Cortex of kidney (tissue), 1 donor: ENCODE measurements at places on chromosomes 7 and 10.

- DNase-seq: no peak
Measured at GRCh38 chr10:106405141-106405540, 759.4 kb downstream of the SORCS1 start.

DNA sequence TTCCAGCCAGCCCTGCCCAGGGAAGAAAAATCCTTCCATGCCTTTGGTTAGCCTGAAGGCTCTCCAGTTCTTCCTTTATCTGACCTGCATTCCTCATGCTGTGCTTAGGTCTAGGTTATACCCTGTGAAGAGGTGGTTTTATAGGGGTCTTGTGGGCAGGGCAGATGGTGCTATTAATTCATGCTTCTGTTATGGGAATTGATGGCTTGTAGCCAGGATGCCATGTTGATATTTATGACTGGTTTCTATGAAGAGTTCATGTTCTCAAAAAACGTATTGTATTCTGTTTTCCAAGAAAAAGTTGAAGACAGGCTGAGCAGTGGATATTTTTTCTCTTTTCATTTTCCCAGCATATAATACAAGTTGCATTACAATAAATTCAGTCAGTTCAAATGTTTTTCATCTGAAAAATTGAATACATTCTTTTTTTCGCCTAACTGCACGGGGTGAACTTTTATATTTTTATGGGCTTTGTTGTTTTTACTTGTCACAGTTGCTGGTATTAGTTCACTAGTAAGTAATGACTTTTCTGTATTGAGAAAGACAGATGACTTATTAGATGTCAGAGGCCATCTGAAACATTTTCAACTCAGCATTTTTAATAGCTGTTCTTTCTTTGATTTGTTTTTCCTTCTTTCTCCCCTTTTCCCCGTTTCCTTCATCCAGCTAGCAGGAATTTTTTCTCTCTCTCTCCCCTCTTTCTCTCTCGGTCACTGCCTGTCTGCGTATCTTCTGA is 322.8 kb downstream of the LRMDA start:
- no peak for DNase-seq

DNA sequence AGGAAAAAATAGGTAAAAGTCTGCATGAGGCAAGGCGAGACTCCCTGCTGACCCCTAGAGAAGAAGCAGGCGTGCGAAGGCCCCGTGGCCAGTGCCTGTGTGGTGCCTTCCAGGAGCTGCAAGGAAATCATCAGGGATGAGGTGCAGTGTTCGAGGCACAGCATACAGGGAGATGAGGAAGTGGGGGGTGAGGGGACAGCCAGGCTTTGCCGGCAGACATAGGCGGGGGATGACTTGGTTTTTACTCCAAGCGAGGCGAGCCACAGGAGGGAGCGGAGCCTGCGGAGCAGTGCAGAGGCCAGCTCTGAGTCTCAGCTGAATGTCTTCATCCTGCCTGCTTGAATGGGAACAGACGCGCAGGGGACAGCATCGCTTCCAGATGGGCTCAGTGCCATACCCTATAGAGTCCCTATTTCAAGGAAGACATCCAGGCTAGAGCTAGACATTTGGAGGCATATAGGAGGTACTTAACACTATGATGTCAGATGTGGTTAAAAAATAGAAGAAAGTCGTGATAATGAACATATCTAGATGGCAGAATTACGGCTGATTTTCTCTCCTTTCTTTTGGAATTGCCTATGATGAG is 49.5 kb downstream of the TCERG1L start:
- DNase-seq: no peak

DNA sequence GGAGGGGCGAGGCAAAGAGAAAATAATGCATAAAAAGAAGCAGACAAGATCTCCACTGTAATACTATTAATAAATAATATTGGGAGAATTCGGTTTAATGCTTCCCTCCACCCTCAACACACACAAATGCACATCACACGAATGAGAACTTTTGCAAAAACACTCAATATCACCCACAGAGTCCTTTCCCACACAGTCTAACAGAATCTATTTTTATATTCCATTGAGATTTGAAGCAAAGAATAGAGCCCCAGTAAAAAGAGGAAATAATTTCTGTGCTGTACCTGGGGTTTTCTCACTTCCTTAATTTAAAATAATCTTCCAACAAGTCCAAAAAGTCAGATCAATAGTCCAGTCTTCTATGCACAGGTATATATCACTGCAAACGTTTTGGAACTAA is 17.0 kb downstream of the PIK3AP1 start:
- DNase-seq: no peak

DNA sequence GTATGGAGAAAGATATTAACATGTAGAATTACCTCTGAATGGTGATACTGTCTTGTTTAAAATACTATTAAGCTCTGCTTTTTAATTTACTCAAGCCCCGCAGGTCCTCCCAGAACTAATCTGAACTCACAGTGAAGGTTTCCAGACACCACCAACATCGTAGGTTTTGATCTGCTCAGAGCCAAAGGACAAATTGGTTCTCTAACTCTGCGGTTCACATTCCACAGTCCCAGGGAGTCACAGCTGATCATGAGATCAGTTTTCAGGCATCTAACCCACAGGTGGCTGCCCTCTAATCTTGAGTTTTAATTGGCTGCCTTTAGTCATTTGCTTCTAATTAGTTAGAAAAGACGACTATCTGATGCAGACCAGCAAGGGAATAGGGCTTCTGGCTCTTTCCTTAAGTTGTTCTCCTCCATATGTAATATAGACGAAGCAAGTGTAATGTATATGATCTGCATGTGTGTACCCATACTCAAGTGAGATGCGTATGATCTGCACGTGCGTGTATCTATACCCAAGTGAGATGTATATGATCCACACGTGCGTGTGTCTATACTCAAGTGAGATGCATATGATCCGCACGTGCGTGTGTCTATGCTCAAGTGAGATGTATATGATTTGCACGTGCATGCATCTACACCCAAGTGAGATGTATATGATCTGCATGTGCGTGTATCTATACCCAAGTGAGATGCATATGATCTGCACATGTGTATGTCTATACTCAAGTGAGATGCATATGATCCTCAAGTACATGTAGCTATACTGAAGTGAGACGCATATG is 331.5 kb upstream of the NPVF start:
- no peak for DNase-seq

DNA sequence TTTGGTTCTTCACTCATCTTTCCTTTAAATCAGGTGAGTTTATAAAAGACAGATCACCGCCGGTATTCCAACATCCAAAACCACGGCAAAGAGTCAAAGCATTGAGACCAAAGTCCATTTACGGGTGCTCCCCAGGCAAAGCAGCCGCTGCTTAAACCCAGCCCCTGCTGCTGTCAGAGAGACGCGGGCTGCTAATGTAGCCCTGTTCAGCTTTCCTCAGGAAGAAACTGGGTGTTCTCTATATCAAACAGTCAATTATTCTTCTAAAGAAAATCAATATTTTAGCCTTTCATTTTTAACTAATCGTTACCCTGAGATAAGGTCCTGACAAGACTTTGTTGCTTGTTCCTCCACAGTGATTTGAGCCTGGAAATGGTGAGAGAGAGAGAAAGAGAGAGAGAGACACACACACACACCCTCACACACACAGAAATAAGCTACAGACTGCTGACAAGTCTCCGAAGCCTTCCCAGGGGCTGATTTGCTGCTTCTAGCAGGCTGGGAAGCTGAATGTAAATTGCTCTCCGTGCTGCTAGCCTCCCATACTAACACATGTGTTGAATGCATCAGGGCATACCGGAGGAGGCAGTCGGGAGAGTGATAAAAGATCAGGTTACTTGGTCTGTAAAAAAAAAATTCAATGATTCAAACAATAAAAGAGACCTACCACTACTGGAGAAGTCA is 183.0 kb upstream of the ANK3 start:
- no peak for DNase-seq

DNA sequence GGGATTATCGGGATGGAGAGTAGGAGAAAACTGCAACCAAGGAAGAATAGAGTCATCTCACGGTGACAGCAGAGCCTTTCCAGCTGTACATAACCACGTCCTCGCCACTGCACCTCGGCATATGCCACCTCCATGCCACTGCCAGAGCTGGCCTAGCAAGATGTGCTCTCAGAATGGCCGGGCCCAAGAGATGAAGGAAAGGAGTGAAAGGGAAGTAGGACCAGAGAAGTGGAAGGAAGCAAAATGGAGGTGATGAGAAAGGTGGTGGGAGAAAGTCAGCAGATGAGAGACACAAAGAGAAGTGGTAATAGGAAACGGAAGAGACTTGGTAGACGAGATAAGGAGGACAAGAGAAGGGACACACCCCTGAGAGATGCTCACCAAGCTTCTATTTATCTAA is 8.0 kb upstream of the CALU start:
- DNase-seq: no peak

- no peak for DNase-seq
Measured at GRCh38 chr10:110081911-110082310, 74.1 kb downstream of the ADD3 start.

GRCh38 chr10:131805696-131806095 is 95.1 kb upstream of the PPP2R2D start:
- DNase-seq: no peak

GRCh38 chr10:31194986-31195385 is 124.0 kb upstream of the ZEB1 start:
- no peak for DNase-seq

DNA sequence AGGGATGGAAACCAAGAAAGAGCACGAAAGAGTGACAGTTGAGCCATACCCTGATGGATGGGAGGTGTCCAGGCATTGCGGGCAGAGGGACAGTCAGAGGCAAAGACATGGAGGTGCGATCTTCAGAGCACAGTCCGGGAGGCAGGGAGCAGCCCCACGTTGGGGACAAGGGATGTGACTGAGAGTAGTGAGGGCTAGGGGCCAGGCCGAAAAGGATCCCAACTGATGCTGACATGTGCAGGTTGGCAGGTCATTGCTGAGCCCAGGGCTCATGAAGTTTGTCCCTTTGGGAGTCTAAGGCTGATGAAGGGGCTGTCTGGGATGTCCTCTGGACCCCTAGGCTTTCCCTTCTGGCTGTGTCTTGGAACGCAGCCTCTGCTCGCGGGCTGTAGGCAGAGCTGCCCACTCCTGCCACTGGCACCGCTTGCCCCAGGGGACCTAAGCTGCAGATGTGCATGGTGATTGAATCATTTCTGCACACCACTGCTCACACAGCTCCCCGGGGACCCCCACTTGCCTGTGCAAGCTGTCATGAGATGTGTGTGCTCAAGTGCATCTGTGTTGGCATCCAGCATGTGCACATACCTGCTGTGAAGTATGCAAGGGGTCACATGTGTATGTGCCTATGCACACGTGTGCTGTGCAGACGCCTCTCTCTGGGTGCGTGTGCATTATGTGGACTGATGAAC is 125.1 kb downstream of the ZMIZ1 start:
- no peak for DNase-seq

DNA sequence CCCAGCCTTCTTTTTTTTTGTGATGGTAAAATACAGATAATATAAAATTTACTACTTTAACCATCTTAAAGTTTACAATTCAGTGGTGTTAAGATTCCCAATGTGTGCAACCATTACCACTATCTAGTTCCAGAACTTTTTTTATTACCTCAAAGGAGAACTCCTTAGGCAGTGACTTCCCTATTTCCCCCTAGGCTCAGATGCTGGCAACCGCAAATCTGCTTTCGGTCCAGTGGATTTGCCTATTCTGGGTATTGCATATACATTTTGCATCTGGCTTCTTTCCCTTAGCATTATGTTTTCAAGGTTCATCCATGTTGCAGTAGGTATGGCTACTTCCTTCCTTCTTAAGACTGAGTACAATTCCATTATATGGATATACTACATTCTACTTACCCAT is 56.5 kb downstream of the AFAP1L2 start:
- DNase-seq: no peak

GRCh38 chr7:55992346-55992745 is 28.0 kb downstream of the NIPSNAP2 start:
- DNase-seq: no peak

DNA sequence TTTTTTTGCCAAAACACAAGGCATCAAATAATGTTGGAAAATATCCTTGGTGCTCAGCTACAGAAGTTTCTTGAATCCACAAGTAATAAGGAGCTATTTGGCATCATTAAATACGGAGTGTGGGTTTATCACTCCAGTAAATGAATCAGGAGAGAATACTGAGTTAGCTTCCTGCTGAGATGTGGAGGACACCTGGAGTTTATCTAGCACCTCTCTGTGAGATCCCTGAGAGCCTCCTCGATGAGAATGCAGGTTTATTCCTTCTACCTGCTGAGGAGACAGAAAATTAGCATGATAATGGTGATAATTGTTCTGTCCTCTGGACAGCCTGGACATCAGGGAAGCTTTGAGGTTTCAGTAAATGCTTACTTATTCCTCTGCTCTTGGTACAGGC is 40.5 kb downstream of the NRG3 start:
- DNase-seq: no peak

- no peak for DNase-seq
Measured at GRCh38 chr7:32051128-32051527, 19.1 kb downstream of the PDE1C start.

GRCh38 chr10:23754179-23754578 is 315.3 kb downstream of the OTUD1 start:
- no peak for DNase-seq

DNA sequence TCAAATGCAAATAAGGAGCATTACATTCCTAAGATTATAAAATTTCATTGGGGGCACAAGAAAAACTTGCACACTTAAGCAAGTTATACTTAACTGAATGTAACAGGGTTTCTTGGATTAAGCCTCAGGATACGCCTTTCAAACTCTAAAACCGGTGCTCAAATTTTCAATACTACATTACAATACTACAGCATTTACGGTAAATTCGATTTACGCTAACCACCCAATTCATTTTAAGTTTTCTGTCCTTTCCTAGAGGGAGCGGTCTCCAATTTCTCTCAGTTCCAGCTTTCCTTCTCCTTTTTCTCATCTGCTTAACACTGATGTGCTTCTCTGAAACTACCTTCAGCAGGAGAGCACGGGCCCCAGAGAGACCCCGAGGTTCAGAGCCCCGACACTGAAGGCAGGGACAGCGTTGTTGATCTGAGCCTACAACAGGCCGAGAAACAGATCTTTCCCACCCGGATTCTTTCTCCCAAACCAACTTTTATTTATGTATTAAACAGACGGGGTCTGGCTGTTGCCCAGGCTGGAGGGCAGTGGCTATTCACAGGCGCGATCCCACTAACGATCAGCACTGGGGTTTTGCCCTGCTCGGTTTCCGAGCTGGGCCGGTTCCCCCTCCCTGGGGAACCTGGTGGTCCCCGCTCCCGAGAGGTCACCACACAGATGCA is 798 bp downstream of the ZNF425 start:
- DNase-seq: no peak
